ENCODE measurements at places on chromosomes 3 and 15.

DNA sequence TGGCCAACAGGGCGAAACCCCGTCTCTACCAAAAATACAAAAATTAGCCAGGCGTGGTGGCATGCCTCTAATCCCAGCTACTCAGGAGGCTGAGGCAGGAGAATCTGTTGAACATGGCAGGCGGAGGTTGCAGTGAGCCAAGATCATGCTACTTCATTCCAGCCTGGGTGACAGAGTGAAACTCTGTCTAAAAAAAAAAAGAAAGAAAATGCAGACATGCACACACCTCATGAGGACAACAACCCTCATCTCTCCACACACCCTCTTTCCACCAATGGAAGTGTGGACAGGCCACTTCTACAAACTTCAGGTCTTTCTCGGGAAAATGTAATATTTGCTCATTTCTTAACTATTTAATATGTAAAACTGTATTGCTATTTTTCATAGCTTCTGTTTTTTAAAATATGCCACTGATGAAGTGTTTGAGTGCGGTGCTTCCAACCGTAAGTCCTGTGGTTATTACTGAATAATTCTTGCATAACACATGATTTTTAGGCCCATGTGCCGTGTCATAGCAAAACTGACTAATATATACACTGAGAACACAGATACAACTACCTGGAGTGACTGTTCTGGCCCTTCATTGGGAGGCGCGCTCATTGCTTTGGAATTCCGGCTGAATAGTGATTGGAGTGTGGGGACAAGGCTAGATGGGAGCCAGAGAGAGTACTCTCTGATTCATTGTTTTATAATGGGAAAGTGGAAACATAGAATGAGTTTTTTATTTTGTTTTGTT is 23.1 kb downstream of the LRRC31 start:
- no peak for DNase-seq

DNA sequence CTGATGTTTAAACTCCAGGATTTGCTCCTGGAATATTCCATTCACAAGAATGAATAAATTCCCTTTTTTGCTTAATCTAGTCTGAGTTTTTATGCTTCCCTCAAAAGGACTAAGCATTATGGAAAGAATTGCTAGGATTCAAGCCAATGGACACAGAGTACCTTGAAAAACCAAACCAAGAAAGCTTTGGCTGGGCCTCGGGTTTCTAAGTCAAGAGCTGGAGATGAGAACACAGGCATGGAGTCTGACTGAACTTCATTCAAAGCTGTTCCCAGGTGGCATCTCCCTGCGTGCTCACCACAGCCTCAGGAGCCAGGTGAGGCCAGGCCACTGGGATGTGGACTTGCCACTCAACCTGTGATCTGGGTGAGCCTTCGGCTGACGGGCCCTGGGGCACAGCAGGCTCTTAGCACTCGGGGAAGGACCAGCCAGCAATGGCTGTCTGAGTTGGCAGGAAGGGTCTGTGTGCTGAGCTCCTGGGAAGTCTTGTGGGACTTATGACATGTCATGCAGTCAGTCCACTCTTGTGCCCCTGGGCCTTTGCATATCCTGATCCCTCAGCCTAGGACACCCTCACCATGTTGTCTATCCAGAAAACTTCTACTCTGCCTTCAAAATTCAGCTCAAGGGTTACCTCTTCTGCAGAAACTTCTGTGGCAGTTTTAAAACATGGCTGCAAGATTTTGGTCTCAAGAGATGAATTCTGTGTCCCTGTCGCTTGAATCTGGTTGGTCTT is 21.8 kb downstream of the CRABP1 start:
- DNase-seq: no peak

GRCh38 chr3:15315003-15315402 is 17.4 kb downstream of the SH3BP5 start:
- no peak for DNase-seq

GRCh38 chr3:149442043-149442442 is 32.5 kb upstream of the TM4SF4 start:
- no peak for DNase-seq

GRCh38 chr3:42424911-42425310 is 14.5 kb upstream of the LYZL4 start:
- no peak for DNase-seq

DNA sequence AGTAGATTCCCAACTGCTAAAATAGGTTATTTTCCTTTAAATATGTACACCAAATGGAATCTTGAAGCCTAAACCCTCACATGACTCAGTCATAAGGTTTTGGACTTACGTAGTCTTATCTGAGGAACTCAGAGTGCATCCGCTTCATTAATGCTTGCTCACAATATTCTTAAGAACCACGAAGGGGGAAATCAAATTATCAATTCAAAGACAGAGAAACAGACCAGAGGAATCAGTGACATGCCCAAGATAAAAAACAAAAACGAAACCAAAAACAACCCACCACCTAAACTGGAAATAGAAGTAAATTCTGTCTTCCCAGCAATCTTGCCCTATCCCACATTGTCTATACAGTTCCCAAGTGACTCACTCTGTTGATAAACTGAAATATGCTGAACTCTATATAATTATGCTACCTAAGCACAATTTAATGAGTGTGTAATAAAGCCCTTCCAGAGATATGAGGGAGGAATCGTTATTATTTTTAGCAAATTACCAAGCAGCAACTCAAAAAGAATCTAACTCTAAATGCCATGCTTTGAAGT is 135.4 kb upstream of the CBLB start:
- DNase-seq: no peak
